Esophagus mucosa (tissue), 1 donor: ENCODE measurements at places on chromosomes 4 and X.

DNA sequence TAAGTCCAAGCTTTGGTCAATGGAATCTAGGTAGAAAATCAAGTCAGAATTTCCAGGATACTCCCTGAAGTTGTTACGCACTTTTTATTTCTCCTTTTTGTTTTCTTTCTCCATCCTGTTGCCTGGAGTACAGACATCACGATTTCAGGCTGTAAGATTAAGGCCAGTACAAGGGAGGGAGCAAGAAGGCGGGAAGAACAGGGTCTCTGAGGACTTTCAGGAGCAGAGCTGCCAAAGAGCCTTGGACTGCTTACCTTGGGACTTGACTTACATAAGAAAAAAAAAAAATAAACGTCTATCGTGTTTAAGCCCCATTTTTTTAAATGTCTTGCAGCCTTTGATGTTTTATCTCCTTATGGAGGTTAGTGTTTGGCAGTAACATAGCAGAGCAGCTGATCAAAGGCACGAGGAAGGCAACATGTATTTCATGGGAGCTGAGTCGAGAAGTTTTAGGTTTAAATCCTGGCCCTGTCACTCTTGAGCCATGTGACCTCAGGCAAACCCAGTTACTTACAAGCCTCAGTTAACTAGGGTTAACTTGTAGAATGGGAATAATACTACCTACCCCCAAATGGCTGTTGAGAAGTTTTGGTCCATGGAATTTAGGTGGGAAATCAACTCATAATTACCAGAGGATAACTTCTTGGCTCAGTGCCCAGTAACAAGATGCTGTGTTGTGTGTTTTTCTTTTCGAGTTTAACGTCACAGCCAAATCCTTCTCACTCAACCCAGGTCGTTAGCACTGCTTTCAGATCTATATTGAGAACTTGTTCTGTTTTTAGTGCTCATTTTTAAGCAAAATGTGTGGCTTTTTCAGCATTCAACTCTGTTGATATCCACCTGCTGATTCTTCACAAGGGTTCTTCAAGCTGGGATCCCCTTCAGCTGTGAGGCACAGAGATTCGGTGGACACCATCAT, 106.8 kb downstream of the CLNK start:
- no peak for ATAC-seq

DNA sequence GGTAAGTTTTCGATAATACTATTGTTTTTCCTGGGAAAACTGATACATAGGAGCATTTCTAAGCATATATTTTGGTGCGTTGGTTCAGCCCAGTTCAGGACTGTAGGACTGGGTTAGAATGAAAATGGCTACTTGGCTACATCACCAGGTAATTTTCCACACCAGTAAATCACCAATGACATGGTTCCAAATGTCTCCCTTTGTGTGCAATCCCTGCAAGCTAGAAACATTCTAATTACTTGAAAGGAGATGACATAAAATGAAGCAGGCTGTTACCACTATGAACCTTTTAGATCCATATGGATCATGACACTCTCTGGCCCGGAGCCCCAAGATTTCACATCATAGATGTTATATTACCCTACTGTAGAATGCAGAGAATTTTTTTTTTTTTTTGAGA, 577.4 kb upstream of the FTHL17 start:
- ATAC-seq = no peak

DNA sequence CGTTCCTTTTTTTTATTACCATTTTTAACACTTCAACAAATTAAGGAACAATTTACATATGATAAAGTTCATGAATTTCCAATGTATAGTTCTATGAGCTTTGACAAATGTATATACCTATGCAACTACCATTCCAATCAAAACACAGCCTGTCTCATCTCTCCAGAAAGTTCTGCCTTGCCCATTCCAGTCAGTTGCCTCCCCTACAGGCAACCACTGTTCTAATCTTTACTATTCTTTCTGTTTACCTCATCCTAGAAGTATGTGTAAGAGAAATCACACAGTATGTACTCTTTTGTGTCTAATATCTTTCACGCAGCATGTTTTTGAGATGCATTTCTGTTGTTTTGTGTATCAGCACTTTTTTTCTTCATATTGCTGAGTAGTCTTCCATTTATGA, 224.9 kb downstream of the KIT start:
- no peak for ATAC-seq

GRCh38 chr4:76596713-76597112, 161.7 kb downstream of the SHROOM3 start:
- ATAC-seq = no peak

DNA sequence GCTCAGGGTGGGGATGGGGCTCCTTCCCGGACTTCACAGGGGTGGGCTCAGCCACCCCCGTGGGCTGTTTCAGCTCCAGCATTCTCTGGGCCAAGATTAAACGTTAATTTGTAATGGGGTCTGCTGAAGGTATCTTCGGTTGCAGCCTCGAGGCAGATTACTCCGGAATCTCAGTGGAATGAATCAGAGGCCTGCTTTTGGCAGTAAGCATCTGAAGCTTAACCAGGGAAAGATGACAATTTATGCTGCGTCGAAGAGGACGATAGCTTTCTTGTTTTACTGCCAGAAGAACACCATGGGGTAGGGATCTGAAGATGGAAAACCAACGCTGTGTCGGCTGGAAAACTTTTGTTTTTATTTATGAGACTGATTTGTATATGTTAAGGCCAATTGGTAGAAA, 129.2 kb upstream of the MSX1 start:
- ATAC-seq = no peak

DNA sequence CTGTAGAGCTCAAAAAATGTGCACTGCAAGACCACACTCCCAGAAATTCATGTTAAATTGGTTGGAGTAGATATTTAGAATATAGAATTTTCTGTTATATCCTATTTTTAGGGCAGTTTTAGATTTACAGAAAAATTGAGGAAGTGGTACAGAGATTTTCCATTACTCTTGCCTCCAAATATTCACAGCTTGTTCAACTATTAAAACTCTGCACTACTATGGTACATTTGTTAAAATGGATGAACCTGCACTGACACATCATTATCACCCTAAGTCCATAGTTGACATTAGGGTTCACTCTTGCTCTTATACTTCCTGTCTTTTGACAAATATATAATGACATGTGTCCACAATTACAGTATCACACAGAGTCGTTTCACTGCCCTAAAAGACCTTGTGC, 1724.5 kb downstream of the C4orf33 start:
- ATAC-seq = no peak

DNA sequence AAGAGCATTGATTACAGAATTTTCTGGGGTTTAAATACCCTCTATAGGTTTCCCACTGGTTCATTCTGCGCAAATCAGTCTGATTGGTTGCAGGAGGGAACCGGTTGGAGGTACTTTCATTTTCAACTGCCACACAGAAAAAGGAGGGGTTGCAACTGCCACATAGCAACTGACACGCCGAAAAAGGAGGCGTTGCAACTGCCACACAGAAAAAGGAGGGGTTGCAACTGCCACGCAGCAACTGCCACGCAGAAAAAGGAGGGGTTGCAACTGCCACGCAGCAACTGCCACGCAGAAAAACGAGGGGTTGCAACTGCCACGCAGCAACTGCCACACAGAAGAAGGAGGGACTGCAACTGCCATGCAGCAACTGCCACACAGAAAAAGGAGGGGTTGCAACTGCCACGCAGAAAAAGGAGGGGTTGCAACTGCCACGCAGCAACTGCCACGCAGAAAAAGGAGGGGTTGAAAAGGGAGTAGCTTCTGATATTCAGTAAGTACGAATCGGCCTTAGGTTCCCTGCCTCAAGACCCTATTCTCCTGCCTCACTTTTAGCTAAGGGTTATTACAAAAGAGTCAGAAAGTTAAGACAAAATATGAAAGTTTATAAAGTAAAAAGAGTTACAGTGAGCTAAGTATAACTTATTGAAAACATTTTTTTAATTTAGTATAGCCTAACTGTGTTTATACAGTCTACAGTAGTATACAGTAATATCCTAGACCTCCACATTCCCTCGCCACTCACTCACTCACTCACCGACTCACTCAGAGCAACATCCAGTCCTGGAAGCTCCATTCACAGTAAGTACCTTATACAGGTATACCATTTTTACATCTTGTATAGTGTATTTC, 431.8 kb downstream of the KCTD8 start:
- no peak for ATAC-seq

- ATAC-seq = no peak
These were observed 159.6 kb upstream of the WDR1 start for GRCh38 chr4:10276152-10276551.

- ATAC-seq = no peak
These were observed 25.3 kb upstream of the ZMAT1 start for GRCh38 chrX:101957174-101957573.

DNA sequence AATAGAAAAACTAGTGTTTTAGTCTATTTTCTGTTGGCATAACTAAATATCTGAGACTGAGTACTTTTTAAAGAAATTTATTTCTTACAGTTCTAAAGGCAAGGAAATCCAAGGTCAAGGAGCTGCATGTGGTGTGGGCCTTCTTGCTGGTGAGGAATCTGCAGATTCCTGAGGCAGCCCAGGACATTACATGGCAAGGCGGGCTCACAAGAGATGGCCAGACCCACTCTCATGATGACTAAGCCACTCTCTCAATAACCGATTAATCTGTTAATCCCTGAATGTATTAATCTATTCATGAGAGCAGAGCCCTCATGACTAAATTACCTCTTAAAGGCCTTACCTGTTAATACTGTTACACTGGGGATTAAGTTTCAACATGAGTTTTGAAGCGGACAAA, 340.8 kb downstream of the GRXCR1 start:
- no peak for ATAC-seq

GRCh38 chr4:88457307-88458103, 586 bp downstream of the HERC5 start:
- ATAC-seq = peak; percentile 71

DNA sequence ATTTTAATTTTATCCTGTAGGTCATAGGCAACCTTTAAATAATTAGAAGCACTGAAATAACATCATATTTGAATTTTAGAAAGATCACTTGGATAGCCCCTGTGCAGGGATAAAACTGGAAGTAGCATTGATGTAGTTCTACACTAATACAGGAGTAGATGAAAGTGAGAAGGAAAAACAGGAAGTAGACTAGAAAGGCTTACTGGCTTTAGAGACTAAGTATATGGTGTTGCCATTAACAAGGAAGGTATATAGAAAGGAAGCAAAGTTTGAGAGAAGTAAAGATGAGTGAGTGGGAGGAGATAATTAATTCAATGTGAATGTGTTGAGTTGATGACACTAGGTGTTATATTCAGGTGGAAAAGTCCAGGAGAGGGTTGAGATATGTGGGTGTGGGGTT, 73.1 kb upstream of the EPGN start:
- ATAC-seq = no peak
